ENCODE measurements at places on chromosomes 5 and 9.

GRCh38 chr9:8140557-8140956 lies 341.0 kb upstream of the DMAC1 start:
- DNase-seq: no peak

- no peak for DNase-seq
Observed at GRCh38 chr9:126474786-126475485, 138.8 kb upstream of the LMX1B start.

DNA sequence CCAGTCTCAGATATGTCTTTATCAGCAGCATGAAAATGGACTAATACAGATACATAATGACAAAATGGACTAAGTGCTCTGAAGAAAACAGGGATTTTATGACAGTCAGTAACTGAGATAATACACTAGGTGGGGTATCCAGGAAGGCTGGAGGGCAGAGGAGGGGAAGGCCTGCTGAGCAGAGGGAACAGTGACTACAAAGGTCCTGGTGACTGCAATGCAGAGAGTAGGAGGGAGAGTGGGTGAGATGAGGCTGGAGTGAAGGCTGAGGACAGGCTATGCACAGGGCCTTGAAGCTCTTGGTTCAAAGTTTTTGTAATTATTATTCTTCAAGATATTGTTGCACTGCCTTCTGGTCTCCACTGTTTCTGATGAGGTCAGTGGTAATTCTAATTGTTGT lies 4.9 kb downstream of the ACOT12 start:
- DNase-seq: no peak

- DNase-seq: no peak
Observed at GRCh38 chr9:108478431-108479332, 377.1 kb downstream of the ACTL7B start.

- DNase-seq: no peak
Observed at GRCh38 chr9:16032799-16033198, 480.0 kb downstream of the CCDC171 start.

DNA sequence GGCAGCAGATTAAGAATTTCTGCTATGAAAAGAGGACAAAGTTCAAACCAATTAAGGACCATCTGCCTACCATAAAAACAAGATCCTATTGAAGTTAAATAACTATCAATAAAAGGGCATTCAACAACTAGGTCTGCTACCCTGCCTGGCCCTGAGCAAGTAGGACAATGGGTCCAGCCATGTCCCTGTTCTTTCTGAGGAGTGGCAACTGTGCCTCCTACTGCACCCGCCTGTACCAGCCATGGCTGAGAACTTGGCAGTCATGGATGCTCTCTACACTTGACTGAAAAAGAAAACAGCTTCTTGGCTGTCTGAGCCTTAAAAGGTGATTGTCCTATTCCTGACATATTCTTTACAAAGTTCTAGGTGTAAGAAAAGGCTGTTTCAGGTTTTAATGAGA lies 652.4 kb downstream of the PDE4D start:
- DNase-seq: no peak

DNA sequence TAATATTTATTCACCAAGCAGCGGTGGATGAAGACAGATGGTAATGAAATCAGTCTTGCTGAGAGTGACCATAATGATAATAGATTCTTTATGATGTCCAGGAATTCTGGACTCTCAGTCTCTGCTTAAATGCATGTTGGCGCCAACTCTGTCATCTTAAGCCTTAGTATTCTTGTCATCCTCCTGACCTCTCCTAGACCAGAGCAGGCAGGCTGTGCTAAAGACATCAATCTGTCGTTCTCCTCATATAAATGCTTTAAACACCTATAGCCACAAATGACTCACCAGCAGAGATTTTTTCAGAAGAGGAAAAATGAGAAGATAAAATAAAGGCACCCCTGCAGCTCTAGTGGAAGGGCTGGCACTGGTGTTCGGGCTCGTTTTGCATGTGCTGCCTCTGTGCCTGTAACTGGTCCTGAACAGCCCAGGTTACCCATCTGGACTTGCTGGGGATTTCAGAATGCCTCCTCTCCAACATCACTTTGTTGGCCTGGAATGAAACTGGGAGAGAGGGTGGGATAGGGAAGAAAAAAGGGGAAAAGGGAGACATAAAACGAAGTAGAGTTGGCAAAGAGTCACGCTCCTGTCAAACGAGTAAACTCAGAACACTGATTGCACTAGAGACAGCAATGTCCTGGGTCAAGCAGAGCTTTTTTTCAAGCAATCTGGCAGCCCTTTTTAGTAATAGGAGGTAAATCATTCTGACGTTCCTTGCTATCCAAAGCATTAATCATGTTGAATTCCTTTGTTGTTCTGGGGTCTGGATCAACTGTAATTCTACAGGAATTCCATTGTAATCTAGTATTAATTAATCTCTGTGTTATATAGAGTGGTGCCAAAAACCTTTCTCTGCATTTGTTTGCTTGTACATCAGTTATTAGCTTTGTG lies 195.5 kb upstream of the CLINT1 start:
- DNase-seq: no peak

DNA sequence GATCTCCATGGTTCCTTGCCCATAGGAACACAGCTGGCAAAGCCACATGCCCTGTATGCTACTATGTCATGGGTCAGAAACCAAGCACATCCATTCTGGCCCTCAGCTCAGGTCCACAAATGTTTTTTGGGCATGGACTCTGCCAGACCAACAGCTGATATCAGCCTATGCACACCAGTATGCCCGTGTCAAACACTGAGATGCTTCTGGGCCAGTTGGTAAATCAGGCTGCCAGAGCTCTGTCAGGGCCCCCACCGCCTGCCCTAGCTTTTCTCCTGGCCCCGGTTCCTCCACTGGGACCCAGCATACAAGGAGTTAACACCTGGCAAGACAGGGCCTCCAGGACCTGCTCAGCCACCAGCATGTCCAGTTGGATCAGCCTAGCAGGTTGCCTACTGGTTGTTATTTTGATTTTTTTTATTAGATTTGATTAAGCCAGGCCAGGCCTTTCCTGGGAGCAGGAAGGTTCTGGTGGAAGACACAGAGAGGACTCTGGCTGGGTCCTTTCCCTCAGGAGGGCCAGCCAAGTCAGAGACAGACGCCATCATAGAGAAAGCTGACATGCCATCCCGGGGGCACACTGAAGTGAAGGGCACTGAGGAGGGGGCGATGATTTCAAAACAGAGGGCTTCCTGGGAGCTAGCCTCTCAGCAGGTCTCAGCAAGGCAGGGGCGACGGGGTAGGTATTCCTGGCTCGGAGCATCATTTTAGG lies 65.8 kb downstream of the TSTD2 start:
- no peak for DNase-seq

DNA sequence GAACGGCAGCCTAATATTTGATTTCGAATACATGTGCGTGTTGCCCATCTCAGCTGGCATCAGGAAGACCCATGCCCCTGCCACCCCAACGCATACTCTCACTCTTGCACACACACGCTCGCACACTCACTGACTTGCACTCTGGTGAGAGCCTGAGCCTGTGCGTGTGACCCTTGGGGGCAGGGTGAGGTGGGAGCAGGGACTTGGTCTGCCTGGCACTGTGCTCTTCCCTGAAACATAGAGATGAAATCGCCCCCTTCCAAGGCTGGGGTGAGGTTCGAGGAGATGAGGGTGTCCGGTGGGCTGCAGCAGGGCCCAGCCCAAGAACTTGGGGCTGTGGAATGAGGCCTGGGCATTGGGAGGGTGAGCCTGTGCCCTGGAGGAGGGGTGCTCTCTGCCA lies 1.2 kb downstream of the LCN9 start:
- DNase-seq: no peak

- DNase-seq: no peak
Observed at GRCh38 chr5:139182528-139183296, 15.5 kb downstream of the SIL1 start.

GRCh38 chr9:38176251-38176650 lies 107.2 kb upstream of the SHB start:
- no peak for DNase-seq

GRCh38 chr5:73118391-73118973 lies 1.9 kb upstream of the TMEM171 start:
- DNase-seq: no peak

Data from cortex of kidney (tissue), 1 donor.